Osteoblast (primary cell): ENCODE measurements at places on chromosomes 16 and 17.
A peak's percentile ranks its signal among the peaks of the same experiment; 100 is the strongest.

DNA sequence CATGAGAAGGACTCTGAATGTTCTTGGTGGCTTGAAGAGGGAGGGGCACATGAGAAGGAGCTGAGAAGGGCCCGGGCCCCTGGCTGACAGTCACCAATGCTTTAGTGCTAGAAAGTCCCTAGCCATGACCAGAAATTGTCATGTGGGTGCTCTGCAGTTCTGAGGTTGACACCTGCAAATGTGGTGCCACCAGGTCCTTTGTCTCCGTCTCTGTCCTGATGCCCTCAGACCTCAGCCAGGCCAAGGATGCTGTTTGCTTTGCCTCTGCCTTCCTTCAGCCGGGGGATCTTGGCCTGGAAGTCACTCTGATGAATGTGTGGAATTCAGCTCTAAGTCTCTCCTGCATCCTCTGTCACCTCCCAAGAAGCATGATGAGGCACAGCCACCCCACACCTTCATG, 63.6 kb downstream of the TNFRSF13B start:
- DNase-seq, result no peak

GRCh38 chr17:50952889-50953288, 86.7 kb upstream of the TOB1 start:
- peak; percentile 56 for DNase-seq

GRCh38 chr16:17469741-17470181, 999 bp downstream of the XYLT1 start:
- DNase-seq, result no peak

GRCh38 chr16:9165681-9166080, 74.2 kb downstream of the HAPSTR1 start:
- no peak for DNase-seq

DNA sequence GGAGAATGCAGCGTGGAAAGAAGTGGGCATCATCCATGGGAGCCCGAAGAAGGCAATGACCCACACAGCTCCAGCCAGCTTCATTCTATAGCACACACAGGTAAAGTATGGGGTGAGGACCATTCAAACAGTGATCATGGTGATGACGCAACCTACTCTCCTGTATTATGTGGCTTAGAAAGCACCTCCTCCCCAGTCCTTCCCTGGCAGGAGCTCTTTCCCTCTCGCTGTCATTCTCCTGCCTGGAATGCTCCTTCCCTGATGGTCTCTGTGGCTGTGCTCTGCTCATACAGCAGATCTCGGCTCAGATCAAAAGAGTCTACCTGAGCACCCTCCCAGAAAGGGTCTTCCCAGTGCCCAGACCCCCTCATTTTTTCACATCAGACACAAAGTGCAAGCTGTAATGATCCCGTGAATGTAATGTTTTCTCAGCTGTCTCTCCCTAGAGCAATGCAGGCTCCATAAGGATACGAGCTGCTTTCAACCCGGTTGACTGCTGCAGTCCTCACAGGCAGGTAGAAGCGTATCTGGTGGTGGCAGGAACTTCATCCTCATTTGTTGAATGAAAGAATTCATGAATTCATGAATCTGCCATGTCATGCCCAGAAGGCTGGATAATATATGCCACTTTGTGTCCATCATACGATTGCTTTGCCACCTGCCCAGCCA, 248.8 kb downstream of the HS3ST3A1 start:
- DNase-seq, result no peak

DNA sequence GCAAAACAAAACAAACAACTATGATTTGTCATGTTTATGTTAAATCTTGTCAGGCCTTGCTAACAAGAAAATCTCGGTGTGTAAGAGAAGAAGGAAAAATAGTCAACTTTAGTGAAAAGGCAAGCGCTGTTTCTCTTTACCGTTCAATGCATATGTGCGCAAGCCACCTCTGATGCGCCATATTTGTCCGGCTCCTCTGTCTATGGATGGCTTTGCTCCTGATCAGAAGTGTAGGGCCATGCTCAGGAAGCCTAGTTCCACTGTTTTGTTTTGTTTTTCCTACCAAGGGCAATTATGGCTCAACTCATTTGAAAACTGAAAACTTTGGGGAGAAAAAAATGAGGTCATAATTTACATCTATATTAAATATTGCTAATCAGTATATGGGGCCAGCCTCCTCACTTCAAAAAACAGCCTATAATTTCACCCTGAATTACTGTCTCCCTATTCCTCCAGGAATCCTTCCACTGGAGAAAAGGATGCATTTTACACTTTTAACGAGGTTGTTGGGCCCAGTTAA, 4.5 kb downstream of the MAF start:
- no peak for DNase-seq

- DNase-seq, result peak; percentile 91
These were observed 1.9 kb upstream of the RPL26 start for GRCh38 chr17:8384801-8385378.

GRCh38 chr16:13839577-13839976, 80.4 kb upstream of the ERCC4 start:
- no peak for DNase-seq

GRCh38 chr17:17823433-17824118, 13.2 kb downstream of the SREBF1 start:
- DNase-seq, result peak; percentile 100

DNA sequence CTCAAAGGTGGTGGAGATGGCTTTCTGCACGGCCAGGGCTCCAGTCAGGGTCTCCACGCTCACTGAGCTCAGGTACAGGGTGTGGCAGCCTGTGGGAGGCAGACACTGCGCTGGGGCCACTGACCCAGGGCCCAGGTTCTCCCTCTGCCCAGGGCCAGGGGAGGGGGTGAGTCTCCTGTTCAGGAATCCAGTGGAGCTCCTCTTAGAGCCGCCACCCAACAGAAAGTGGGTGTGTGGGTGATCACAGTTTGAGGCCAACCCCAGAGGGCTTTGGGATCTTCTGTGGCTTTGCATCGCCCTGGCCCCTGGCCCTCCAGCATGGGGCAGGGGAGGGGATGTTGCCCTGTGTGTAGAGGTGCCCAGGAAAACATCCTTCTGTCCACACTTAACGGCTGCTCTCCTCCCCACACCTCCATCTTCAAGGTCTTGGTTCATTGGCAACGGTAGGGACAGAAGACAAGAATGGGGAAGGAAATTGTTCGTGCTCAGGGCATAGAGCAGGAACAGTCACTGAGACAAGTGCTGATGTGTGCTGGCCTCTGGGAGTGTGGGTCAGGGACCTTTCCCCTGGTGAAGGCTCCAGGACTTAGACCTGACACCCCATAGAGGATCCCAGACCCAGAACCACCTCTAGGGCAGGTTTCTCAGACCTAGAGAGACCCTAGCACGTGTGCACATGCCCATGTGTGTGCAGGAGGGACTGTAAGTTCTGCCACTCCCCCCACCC, 21.5 kb downstream of the TNS4 start:
- peak; percentile 58 for DNase-seq

DNA sequence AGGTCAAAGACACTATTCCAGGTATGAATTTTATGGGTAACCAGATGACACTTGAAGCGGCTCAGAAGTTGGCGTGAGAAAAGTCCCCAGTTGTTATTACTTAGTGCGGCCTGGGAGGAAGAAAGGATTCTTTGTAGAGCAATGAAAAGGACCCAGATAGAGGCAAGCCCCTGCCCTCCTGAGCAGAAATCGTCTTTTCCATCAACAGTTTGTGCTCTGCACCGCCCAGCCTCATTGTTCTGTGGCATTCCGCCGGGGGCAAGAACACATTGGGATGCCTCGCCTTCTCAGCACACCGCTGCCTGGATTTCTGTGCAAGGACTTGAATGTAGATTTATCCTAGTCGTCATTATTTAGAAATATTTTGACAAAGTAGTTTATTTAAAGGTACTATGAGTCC, 32.7 kb upstream of the CRHR1 start:
- DNase-seq, result no peak

DNA sequence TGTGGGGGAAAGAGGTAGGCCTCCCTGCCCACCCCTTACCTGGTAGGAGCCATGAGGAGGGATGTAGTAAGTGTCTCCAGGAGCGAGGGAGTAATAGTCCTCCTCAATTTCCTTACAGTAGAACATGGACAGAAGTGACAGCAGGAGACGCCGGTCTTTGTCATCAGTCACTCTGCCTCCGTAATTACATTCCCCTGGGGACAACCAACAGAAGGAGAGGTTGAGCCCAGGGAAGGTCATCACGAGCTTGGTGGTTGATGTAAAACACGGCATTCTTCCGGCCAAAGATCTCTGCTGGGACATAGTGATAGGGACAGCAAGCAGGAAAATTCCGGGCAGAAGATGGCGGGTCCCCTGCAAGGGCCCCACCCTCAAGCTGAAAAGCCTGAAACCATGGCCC, 47.9 kb downstream of the LYRM1 start:
- no peak for DNase-seq

- DNase-seq, result peak; percentile 94
These were observed 892 bp downstream of the ABCC1 start for GRCh38 chr16:15950161-15950854.

- DNase-seq, result peak; percentile 92
These were observed 27.5 kb downstream of the ZCCHC14 start for GRCh38 chr16:87465306-87465705.

DNA sequence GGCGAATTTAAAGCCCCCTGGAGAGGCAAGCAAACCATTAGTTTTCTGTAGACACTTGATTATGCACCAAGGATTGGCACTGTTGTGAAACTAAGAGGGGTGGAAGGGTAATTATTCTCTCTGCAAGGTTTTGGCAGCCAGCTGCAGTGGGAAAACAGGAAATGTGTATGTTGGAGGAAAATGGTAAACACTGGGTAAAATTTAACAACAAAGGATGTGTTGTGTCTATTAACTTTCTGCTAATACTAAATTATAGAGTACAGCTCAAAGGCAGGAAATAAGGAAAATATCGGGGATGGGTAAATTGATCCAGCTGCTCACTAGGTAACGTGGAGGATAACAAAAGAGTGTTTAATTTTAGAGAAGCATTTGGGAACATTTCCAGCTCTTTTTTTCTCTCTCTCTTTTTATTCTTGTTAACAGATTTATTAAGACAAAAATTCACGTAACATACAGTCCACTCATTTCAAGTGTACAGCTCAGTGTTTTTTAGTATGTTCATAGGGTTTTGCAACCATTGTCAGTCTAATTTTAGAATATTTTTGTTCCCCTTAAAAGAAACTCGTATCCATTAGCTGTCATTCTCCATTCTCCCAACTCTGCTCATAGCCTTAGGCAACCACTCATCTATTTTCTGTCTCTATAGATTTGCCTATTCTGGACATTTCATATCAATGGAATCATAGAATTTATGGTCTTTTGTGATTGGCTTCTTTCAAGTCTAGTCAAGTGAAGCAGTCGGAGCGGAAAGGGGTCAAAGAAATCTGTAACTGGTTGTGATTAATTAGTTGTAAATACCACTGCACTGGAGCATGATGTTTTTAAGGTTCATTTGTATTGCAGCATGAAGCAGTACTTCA, 41.8 kb downstream of the TANGO6 start:
- no peak for DNase-seq

- DNase-seq, result no peak
These were observed 15.2 kb downstream of the CASKIN1 start for GRCh38 chr16:2180962-2181923.

DNA sequence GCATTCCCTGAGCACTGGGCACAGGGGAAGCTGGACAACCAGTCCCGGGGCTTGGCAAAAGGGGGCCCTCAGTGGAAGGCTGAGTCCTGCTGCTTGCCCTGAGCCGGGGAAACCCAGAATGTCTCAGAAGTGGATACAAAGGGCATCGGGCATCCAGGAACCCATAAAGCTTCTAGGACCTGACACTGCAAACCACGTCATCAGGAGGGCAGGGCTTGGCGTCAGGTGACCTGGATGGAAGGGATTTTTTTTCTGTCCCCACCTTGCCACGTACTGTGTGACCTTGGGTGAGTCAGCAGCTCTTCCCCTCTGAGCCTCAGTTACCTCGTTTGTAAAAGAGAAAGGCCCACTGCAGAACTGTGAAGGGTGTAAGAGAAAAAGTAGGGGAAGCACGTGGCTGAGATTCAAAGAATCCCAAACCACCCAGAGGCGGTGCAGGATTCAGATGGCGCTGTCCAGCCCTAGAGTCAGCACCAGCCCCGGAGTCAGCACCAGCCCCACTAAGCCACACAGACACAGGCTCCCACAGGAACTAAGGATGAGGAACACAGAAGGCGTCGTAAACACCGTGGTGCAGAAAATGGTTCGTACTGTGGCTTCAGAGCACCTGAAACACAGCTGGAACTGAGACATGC, 53.7 kb downstream of the C16orf95 start:
- DNase-seq, result peak; percentile 73

GRCh38 chr17:8494021-8494420, 58.3 kb downstream of the NDEL1 start:
- DNase-seq, result no peak

GRCh38 chr16:75622761-75623605, at the start of gene ADAT1:
Gene ADAT1 (minus strand): TSS chr16:75623281. CDS start chr16:75620799, 2,482 bp downstream.
- peak; percentile 96 for DNase-seq

GRCh38 chr17:70166615-70167014, 2.7 kb upstream of the KCNJ2 start:
- no peak for DNase-seq

DNA sequence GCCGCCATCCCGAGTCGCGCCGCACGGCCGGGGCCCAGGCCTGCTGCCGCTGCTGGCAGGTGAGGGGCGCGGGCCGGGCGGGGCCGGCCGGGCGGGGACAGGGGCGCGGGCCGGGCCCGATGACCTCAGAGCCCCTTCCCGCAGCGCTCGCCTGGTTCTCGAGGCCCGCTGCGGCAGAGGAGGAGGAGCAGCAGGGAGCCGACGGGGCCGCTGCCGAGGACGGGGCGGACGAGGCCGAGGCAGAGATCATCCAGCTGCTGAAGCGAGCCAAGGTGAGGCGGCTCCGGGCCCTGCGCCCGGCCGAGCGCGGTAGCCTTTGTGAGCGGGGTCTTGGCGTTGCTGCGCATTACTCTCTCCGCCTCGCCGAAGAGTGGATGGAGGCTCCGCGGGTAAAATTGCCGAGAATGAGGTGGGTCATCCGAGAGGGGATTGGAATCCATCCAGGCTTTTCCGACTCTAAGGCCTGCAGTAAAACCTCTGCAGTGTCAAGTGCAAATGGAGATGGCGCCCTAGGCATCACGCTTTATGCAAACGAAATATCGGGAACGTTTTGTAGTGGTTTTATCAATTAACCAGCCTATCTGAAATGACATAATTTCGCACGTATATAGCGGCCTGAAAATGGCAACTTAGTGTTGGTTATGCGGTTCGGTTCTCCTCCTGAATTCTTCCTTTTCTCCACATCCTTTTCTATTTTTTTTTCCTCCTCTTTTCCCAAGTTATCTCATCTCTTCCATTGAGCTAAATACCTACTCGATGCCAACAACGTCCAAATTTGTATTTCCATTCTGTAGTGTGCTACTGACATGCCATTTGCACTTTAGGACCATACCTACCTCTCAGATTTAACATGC, 577 bp downstream of the TTC19 start:
- peak; percentile 18 for DNase-seq

DNA sequence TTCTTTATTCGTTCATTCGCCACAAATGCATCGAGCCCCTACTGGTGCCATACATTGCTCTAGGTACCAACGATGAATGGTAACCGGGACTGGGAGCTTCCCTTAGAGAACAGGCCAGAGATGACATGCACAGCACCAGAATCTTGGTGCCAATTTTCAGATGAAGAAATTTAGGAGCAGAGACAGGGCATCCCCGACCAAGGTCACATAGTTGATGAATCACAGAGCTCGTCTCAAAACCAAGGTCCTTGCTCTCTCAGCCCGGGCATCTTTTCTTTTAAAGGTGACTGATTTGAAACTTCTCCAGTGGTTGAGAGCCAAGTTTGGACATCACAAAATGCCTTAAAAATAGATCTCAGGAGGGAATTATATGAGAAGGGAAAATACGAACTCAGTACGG, 73.2 kb upstream of the C16orf82 start:
- no peak for DNase-seq

GRCh38 chr17:13153036-13153435, 135.2 kb upstream of the ELAC2 start:
- DNase-seq, result peak; percentile 26

GRCh38 chr17:44005527-44006271, 1.3 kb downstream of the NAGS start:
- DNase-seq, result peak; percentile 91

GRCh38 chr17:3043737-3044365, 19.6 kb downstream of the OR1D5 start:
- DNase-seq, result no peak
